ENCODE measurements at places on chromosomes 3 and 15.

GRCh38 chr3:30945291-30945690 is 50.8 kb upstream of the GADL1 start:
- no peak for DNase-seq

DNA sequence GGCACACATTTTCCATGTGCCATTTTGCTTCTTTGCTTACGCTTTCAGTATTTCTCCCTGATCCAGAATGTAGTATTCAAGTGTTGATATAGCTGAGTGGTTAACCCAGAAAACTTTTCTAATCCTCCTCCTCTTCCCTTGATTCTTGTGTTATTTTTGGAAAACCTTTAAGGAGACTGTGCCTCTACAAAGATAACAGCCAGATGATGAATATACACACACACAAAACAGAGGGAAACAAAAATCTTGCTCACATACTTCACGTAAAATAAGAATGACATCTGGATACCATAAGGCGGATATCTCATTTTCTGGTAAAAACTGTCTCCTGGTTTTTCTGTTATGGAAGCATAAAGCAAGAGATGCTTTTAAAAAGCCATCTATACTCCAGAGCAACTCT is 295.8 kb upstream of the THBS1 start:
- no peak for DNase-seq

GRCh38 chr15:60120100-60120499 is 116.0 kb downstream of the FOXB1 start:
- DNase-seq = no peak

DNA sequence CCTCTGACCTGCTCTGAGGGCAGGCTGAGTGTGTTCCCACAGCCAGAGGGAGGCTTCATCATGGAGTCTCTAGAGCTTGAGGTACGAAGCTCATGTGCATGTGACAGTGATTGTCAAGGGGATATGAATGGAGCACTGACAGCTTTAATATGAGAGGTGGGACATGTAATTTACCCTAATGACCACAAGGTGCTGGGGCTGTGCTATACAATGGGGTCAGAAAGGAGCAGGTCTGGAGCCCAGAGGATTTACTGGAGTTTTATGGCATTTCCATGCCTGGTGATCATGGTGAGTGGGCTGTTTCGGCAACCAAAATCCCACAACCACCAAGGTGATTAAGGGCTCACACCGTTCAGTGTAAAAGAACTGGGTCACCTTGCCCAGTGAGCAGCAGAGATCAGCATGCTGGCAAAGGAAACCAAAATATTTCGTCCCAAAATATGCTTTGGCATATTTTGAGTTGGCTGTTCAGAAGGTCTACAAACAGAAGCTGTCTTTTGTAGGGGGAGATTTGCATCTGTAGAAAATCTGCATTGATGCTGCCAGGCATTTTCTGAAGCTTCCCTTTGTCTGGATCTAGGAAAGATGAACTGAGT is 40.1 kb upstream of the RASGRF1 start:
- no peak for DNase-seq

DNA sequence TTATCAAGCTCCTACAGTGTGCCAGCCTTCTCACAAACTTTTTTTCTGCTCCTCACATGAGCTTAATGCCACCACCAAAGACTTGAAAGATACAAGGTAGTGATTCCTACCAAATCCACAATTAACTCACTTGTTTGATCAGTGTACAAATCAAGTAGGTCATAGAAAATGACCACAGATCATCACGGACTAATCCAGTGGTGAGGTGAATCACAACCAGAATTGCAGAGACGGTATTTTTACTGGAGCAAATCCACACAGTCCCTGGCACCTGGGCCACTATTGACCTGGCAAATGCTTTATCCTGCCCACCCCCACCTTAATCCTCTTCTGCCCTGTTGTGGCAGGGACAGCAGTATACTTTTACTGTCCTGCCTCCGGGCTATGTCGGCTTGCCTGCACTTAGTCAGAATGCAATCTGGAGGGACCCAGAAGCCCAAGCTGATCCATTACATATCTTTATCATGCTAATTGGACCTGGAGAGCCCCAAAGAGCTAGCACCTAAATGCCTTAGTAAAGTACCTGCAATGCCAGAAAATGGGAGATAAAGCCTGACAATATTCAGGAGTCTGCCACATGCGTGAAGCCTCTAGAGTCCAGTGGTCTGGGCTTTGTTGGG is 83.9 kb upstream of the CDV3 start:
- DNase-seq = no peak

- no peak for DNase-seq
These were observed 8.7 kb upstream of the RAB43 start for GRCh38 chr3:129130291-129130813.

- no peak for DNase-seq
These were observed 2.1 kb upstream of the ITGA11 start for GRCh38 chr15:68434021-68434420.
